ENCODE measurements at places on chromosomes 3 and 15.

- no peak for DNase-seq
Observed at GRCh38 chr3:121748680-121749275, 763 bp downstream of the GOLGB1 start.

DNA sequence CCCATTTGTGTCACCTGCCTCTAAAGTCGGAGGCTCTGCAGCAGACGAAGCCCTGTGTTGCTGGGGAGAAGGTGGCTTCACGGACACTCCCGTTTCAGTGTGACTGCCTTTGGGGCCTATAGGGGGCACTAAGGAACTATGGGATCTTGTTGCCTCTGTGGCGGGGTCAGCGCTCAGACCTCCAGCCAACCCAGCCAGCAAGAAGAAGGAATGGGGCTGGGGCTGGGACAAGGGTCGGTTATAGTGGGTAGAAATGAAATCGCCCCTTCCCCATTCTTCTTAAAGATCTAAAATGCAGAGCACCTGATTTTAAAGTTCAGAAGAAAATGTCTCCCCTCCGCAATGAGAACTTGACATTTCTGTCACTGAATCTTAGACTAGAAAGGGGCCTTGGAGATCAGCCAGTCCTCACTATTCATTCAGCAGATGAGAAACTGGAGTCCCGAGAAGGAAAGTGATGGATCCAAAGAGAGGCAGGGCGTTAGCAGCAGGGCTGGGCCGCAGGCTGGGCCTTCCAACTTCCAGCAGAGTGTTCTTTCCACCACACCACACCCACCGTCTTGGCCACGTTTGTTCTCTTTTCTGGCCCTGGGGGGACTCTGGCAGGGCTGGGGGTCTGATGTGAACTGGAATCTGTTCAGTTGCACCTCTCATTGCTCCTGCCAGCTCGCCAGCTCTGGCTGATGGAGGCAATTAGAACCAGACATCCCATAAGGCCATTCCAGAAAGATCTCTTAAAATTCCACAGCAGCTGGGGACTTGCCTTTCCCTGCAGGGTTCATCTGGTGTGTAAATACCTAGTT is 195.4 kb downstream of the OPA1 start:
- DNase-seq: no peak

DNA sequence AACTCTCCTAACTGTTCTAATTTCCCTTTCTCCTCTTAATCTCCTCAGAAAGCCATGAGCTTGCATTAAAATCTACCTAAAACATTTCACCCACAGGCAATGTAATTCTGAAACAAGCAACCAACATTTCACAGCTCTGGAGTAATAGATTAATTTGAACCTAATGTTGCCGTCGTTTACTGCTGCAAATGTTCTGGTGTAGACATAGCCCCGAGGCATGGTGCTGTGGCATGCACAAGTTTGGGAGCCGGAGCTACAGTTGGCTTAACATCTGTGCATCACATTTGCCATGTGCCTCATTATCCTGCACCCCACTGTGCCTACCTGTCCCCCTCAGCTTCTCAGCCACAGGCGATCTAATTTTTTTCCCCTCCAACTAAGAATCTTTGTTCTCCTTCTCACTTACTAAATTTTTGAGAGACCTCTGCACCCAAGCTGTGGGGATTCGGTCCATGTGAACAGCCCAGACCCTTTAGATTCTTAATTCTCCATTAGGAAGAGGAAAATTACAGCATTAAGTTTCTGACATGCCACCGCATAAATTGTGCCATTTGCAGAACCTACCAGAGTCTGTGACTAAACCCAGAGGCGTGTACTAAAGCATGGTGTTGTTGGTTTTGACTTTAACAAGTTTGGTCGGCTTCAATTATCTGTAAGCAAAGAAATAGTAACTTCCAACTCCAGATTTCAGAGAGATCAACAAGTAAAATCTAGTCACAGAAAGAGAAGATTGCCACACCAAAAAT is 419.2 kb downstream of the MECOM start:
- DNase-seq: no peak

DNA sequence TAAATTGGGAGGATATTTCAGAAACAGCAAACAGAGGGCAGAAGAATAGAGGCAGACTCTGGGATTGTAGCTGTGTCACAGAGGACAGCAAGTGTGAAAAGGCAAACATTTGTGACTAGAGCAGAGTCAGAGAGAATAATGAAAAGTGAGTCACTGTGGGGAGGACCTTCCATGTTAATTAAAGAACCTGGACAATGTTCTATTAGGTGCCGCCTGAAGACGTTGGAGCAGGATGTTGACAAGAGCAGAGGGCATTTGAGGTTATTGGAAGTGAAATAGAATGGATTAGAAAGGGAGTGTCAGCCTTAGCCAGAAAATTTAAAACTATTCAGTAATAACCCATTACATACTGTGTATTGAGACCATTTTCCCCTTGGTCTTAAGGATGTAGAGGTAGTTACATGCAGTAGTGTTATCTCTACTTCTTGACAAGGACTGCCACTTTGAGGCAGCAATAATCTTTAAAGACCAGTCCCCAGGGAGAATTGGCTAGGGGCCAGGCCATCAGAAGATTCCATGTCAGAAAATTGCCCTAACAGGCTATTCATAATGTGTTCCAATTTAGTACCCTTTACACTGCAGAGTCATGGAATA is 5.8 kb downstream of the ACKR2 start:
- DNase-seq: no peak

- no peak for DNase-seq
Observed at GRCh38 chr3:66398228-66399025, 102.4 kb downstream of the LRIG1 start.

GRCh38 chr3:143613226-143613625 is 235.0 kb downstream of the SLC9A9 start:
- DNase-seq: no peak

DNA sequence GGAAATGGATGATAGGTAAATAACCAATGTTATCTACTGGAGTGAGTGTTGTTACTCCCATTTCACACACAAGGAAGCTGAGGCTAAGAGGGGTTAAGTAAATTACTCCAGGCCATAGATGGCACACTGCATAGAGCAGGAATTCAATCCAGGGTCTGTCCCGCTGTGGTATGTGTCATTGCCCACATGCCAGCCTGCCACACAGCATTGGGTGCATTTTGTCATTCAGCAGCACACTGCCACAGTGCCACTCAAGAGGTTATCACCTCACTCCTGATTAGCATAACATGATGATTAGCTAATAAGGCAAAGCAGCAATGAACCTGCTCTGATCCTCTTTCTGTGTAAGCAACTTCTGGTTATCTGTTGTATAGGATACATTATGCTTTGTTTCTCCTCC is 157.4 kb upstream of the CTNNB1 start:
- no peak for DNase-seq

GRCh38 chr3:19263606-19264005 is 115.3 kb downstream of the KCNH8 start:
- no peak for DNase-seq

DNA sequence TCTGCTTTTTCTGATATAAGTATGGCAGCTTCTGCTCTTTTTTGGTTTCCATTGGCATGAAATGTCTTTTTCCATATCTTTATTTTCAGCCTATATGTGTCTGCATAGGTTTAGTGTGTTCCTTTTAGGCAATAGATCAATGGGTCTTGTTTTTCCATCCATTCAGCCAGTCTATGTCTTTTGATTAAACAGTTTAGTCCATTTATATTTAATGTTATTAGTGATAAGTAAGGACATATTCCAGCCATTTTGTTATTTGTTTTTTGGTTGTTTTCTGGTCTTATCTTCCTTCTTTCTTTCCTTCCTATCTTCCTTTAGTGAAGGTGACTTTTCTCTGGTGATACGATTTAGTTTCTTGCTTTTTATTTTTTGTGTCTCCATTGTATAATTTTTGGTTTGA is 101.3 kb upstream of the LRRC3B start:
- no peak for DNase-seq

DNA sequence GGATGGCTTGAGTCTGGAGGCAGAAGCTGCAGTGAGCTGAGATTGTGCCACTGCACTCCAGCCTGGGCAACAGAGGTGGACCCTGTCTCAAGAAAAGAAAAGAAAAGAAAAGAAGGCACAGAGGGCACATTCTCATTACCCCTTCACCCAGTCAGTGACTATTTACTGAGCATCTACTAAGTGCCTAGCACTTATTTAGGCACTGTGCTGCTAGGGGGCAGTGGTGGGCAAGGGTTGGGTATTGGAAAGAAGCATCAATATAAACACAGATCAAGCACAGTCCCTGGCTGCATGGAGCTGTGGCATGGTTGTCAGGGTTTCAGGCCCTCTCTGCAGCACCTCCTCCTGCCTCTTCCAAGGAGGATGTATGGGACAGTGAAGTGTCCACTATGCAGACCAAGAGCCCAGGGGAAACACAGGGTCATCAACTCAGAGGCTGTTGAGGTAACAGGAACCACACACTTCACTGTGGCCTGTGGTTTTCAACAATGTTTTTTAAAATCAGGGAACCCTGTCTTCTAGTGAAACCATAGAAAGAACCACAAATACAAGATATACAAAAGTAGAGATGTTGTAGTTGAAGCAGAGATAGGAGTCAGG is 138.5 kb downstream of the RAB11A start:
- DNase-seq: no peak

DNA sequence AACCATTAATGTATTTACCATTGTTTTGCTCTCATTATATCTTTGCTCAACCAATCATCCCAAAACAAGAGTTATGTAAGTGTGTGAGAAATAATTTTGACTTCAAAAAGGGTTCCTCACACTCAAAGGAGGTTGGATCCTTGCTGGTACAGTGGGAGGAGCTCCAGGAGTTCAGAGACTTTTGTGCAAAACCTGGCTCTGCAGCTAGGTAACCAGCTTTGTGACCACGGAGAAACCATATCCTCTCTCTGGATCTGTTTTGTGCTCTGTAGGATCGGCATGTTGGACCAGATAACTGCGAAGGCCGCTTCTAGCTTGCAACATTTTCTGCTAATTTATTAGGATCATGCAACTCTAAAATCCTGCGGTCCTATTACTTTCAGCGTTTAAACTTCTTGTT is 128.6 kb upstream of the LIPC start:
- DNase-seq: no peak

GRCh38 chr3:12560505-12561190 is 3.8 kb downstream of the MKRN2 start:
- DNase-seq: no peak

- no peak for DNase-seq
Observed at GRCh38 chr15:60096157-60096556, 92.0 kb downstream of the FOXB1 start.

DNA sequence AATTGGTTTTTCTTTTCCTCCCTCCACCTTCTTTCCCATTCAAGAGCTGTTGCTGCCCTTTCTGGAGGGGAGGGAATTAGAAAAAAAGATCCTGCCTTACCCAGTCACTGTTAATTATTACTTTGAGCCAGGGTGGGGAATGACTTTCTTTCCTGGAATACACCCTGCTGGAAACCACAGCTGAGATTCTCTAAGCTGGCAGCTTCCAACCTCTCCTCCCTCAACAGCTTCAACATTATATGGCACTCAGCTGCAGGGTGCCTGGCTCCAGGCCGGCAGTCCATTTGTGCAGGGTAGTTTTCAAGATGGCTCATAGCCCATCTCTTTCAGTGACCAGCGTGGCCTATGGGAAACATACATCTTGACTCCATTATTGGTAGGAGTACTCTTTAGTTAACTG is 105.8 kb downstream of the UBE3A start:
- DNase-seq: no peak

GRCh38 chr15:31545257-31545656 is 218.6 kb downstream of the KLF13 start:
- no peak for DNase-seq

DNA sequence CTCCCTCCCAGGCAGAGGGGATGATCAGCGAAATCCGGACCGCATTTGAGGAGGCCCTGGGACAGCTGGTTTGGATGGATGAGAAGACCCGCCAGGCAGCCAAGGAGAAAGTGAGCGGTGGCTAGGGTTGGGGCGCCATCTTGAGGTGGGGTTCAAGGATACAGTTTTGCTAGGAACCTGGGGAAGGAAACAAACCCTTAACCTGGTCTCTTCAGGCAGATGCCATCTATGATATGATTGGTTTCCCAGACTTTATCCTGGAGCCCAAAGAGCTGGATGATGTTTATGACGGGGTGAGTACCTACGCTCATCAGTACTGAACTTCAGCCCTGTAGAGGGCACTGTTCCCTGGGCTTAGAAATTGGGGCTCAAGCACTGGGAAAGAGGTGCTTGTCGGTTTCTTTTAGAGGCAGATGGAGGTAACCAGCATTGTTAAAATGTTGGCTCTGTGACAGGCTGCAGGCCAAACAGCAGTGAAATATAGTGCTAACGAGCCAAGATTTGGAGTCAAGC is 9.6 kb upstream of the PSMD2 start:
- DNase-seq: peak; percentile 43

DNA sequence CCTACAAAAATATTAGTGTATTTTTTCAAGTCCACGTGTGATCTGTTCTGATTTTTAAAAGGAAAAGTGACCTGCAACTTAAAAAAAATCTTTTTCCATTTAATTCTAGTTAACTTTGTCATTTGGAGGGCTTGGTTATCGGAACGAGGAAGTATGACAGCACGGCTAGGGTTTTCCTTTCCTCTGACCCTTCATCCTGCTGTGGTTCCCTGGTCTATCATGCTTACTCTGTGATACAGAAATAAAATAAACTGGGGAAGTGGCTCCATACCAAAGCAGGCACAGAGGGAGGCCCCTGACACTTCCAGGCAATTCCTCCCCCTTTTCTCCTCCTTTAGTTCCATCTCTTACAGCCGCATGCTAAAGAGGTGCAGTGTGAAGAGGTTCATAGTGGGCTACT is 491.3 kb downstream of the EDEM1 start:
- DNase-seq: no peak

DNA sequence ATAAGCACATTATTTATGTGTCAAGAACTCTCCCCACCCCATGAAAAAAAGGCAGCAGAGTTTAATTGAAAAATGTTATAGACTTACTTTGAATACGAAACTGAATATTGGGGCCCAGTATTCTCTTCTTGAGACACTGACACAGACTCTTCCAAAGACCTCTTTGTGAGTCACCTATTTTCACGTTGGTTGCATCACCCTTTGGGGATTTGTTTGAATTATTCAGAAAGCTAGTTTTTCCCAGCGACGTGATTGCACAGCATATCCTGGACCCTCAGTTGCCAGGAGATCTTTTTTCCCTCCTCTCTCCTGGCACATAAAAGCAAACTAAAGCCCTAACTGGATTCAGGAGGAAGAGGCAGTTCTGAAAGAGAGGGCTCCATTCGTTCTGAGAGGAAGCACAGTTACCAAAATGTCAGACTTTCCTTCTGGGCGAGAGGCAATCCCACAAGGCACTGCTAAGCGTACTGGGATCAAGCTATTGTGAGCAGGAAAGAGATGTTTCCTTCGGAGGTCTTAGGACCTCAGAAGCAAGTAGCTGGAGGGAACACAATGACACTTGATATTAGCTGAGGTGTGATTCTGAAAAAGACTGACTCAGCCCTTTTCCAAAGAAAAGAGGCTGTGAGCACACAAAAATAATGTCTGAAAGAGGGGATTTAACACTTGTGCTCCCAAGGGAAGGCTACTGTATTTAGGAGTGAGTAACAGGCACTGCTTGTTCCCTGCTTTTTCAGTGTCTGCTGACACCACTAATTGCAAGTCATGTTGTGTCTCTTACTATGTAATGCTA is 65.8 kb upstream of the CADPS start:
- DNase-seq: no peak

Data from stimulated activated CD4-positive, alpha-beta T cell treated with anti-CD3 and anti-CD28 coated beads, Interleukin-2, amount 100 ng/mL, for 4 hours (primary cell).